ENCODE measurements at places on chromosomes 7 and 10. TPM values are rescaled to one million over a fixed set of nuclear protein-coding genes. Genes with fewer than 3 reads are reported as not detected.

- peak; percentile 62 for DNase-seq
Observed at GRCh38 chr7:149598721-149599308, 101.2 kb upstream of the ZNF746 start.

DNA sequence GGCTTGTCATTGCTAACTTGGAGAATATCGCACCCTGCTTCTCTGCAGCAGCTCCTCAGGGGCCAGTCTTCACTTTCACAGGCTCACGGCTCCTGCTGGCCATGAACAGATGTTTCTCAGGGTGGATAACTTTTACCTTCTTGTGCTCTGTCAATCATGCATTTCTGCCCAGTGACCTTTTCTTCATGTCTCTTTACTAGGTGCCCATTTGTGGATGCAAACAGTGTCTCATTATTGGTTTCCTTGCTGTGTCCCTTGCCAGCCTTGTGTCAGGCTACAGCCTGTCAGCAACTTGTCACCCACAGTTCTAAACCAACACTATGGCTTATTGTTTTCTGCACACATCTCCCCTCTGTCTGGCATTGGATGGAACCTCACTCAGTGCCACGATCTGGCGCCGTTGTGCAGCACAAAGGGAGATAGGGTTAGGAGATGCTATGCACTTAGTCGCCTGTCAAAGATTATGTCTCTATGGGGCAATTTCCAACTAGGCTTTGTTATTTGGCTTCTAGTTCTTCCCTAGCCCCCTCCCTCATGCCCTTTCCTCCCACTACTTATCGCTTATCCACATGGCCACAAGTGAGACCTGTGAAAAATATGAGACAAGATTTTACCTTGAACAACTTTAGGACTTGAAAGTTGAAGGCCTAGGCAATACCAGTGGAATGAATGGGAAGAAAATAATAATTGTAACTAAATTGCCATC is 45.7 kb upstream of the NXPH1 start:
- DNase-seq, result no peak

Gene ZNF804B
- total RNA-seq, result not detected

DNA sequence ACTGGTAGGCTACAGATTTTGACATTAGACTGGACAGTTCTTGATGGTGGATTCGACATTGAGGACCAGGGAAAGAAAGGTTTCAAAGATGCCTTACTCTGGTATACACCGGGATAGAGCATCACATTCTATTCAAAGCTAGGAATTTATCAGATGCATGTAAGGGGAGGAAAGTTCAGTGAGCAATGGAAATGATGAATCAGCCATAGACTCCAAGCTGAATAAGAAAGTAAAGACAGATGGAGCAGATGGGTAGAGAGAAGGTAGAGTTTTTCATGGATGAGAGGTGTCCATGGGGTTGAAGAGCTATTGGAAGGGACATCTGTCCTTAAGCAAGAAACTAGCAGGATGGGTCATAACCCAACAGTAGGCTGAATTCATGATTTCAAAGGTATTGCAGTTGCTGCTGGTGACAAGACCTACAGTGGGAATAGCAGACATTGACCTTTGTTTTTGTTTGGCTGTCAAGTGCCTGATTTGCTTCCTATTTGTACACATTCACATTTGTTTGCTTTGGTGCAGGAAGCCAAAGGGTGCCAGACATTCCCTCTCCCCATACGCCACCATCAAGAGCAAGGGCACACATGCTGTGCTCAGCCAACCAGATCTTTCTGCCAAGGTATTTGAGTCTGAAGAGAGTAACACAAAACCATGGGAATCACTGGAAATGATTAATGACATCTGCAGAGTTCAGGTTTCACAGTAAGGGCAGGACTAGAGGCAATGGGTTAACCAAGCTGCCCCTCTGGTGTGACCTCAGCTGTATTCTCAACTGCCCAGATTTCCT is 8.6 kb upstream of the CACUL1 start:
- peak; percentile 34 for DNase-seq

DNA sequence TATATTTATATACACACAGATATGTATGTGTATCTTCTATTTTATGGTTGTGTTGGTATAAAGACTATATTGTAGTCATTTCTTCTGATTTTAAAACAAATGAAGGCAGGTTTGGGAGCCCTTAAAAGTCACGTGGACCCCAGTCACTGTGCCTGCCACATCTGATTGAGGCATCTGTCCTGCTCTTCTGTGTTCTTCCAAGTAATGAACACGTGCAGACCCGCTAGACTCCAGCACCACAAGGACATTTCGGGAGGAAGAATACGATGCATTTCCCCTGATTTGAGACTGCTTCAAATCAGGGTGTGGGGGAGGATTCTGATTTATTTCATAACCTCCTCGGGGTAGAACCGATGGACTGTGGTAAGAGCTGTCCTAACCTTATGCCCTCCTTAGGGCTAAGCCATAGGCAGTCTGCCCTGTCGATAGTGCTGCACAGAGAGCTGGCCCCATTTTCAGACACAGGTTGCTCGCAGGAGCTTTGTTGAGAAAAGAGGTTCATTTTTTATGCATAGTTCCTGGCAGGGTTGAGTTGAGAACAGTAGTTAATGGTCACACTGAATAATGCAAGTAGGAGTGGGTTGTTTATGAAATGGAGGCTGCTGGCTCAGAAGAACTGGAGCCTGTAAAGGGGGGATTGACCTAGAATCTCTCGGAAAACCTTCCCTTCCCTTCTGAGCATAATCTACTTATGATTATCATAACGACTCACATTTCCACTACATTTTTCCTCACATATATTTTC is 55.0 kb upstream of the C10orf120 start:
- no peak for DNase-seq

GRCh38 chr10:88913127-88913526 is 33.1 kb downstream of the STAMBPL1 start:
- no peak for DNase-seq

DNA sequence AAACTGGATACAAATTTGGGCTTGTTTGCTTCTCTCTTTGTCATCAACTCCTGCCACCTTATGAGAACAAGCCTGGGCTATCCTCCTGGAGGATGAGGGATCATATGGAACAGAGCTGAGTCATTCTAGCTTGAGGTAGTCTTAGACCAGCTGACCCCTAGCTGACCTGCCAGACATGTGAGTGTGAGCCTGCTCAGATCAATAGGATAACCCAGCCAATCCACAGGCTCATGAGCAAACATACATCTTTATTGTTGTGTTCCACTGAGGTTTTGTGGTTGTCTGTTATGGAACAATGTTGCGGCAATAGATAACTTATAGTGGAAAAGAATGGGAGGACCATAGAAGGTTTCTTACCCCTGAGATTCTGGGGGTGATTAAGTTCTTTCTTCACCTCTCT is 54.5 kb upstream of the FAM180A start:
- no peak for DNase-seq

DNA sequence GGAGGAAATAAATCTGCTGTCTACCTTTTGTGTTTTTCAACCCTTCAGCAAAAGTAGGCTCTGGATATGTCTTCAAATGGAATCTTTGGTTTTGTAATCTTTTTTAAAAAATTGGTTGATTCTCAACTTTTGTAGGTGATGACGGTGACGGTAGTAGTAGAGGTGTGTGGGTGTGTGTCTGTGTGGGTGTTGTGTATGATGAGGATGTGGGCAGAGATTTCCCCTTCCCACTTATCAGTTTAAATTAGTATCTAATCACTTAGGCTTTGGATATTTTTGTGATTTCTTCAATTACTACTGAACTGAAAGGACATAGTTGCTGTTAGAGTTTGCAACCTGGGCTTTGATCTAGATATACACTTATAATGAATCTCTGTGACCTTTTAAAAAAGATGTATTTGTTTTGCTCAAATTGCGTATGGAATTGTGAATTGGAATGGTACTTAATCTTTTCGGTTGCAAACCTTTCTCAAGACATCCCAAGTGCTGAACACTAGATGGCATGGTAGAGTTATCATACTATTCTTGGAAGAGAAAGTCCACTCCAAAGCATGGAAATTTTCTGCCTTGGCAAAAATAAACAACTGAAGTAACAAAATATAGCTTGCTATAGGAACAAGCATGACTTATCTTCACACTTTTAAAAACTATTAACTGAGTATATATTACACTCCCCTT is 51.9 kb upstream of the A1CF start:
- DNase-seq, result peak; percentile 61

GRCh38 chr10:132193907-132194552 is 7.3 kb downstream of the DPYSL4 start:
- DNase-seq, result peak; percentile 49

Gene CHAT
- total RNA-seq, result not detected

Gene ZP3
- total RNA-seq, result not detected

DNA sequence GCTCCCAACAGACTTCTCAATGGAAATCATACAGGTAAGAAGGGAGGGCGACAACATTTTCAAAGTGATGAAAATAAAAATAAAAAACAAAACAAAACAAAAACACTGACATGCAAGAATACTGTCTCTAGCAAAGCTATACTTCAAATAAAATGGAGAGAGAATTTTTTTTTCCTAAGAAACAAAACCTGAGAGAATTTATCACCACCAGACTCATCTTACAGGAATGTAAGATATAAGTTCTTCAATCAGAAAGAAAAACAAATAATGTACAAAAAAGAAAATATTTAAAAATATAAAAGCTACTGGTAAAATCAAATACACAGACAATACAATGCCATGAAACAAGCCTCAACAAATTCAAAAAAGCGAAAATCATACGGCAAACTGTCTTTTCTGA is 113.2 kb downstream of the NRBF2 start:
- no peak for DNase-seq

- no peak for DNase-seq
Observed at GRCh38 chr7:110766864-110767263, 324.1 kb upstream of the LRRN3 start.

- no peak for DNase-seq
Observed at GRCh38 chr10:42975558-42976340, 101.1 kb upstream of the RET start.

DNA sequence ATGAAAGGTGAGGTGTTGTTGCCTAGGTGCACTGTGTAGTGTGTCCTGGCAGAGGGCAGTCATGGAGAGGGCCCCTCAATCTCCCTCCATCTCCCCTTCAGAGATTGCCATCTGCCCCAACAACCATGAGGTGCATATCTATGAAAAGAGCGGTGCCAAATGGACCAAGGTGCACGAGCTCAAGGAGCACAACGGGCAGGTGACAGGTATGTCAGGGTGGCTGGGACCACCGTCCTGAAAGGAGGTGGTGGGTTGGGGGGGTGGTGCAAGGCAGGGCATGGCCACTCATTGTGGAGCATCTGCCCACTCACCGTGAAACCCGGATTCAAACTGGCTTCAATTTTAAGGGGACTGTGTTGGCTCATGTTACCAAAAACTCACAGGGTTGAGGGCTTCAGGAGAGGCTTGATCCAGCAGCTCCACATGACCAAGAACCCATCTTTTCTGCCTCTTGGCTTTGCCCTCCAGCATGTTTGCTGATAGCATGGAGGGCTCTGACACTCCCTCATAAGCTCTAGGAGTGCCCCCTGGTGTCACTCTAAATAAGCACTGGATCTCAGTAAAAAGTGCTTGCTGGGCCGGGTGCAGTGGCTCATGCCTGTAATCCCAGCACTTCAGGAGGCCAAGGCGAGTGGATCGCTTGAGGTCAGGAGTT is 12.2 kb downstream of the ARPC1B start:
- DNase-seq, result no peak

GRCh38 chr10:89363729-89364442 is 14.0 kb upstream of the IFIT1B start:
- DNase-seq, result no peak

Gene HOXA13
- total RNA-seq, result 0.26 TPM

Gene ANXA8
- total RNA-seq, result not detected

Gene HTR7
- total RNA-seq, result 18.2 TPM

Gene ADRB1
- total RNA-seq, result 0.67 TPM

GRCh38 chr7:42445691-42446090 is 208.7 kb upstream of the GLI3 start:
- DNase-seq, result no peak

Gene ZNF239
- total RNA-seq, result 1.7 TPM

GRCh38 chr7:45089341-45089891 is 647 bp upstream of the NACAD start:
- peak; percentile 56 for DNase-seq

DNA sequence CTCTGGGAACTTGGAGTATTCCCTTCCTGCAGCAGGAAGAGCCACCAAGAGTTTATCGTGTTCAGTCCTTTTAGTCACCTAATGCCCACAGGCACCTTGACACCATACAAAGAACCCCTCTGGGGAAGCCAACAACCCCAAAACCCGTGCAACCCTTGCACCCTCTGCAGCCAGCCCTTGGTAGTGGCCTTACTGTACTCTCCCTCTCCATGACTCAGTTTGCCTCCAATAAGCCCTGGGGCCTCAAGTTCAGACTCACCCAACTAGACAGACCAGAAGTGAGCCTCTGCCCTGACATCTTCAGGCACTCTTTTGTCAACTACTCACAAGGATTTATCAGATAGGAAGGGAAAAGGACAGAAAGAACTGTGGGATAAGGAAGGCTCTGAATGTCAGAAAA is 30.9 kb downstream of the KCNMA1 start:
- no peak for DNase-seq

All from myocyte (in vitro differentiated cells).